Peyer's patch (tissue), 4 donors: ENCODE measurements at places on chromosomes 7 and 10. TPM values are rescaled to one million over a fixed set of nuclear protein-coding genes. Genes with fewer than 3 reads are reported as not detected.

- no peak for DNase-seq
These were observed 951.6 kb downstream of the ANKRD7 start for GRCh38 chr7:119175911-119176627.

DNA sequence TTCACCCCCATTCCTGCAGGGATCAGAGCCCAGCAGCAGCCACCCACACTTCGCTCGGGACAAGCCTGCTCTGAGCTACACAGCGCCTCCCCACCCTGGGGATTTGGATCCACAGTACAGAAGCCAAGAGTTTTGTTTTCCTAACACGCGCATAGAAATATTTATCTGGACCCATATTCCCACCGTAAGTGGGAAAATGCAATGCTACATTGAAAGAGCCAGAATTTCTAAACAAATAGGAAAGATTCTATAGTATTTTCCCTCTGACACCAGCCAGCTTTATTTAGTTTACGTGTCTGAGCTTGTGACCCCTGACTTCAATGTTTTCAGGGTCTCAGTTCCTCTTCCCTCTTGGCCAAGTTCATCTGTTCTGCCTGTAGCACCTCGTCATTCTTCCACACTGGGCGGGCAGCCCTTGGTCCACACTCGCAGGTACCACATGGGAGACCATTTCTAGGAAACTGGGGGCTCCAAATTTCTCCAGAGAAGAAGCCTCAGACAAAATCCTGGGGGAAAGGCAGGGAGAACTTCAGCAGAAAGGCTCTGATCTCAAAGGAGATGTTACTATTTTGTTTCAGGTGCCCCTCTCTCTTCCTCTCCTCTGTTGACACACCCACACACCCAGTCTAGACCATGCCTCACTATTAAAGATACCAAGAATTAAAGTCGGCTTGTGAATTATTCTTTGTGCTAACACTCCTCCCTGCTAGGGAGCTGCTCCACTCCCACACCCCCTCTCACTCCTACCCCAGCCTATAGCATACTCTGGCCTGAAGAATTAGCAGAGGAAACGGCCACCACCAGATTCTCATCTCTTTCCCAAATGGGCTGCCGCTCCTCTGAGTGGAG lies 116.0 kb upstream of the PCGF5 start:
- DNase-seq = no peak

DNA sequence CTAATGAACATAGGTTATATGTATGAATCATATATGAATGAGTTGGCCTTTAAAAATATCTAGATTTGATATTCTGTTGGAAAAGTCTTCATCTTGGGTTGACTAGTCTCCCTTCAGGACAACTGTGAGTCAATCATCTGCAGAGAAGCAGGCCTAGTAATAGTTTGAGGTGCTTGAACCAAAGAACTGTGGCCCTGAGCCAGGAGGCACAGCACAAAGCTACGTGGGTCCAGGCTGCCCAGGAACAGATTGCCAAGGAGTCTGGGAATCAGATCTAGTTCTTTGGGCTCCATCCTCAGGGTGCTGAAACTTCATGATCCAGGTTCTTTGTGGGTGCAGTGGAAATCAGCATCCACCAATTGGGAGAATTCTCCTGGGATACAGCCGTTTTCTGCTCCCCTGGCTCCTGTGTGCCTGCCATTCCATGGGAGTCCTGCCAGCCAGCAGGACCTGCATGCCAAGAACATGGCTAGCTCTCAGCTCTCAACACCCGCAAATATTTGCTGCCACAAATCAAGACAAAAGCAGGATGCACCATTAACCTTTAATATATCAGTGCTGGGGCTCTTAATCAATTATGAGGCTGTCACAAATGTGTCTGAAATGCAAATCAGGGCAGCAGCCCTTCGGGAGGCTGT lies 709.0 kb downstream of the GRID1 start:
- no peak for DNase-seq

- DNase-seq = no peak
These were observed 465.3 kb downstream of the ARL4A start for GRCh38 chr7:13152755-13153154.

DNA sequence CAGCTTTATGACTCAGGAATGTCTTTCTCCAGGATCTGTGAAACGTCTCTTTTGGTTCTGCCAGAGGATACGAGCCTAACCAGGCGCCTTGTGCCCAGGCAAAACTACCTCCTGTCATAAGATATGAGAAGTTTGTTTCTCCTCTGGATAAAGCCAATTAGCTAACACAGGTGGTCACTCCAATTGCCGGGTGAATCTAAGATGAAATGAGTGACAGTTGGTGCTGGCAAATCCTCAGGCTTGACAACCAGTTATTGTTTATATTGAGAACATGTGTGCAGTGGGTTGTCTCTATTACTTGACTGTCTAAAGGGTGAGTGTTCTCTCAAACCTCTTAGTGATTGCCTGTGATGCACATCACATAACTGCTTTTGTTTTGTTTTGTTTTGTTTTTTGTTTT lies 449.1 kb downstream of the XPNPEP1 start:
- no peak for DNase-seq

The PARP12 gene
- 181 TPM for total RNA-seq

The WNT8B gene
- total RNA-seq = not detected

The GATA3 gene
- not detected for total RNA-seq
